MG63 (cell line): ENCODE measurements at places on chromosomes 12 and 14. TPM values are rescaled to one million over a fixed set of nuclear protein-coding genes. Genes with fewer than 3 reads are reported as not detected.

GRCh38 chr12:110906985-110907384, 13.4 kb downstream of the MYL2 start:
- DNase-seq = no peak

- no peak for DNase-seq
These were observed 65.1 kb downstream of the FBXW8 start for GRCh38 chr12:116975779-116976393.

DNA sequence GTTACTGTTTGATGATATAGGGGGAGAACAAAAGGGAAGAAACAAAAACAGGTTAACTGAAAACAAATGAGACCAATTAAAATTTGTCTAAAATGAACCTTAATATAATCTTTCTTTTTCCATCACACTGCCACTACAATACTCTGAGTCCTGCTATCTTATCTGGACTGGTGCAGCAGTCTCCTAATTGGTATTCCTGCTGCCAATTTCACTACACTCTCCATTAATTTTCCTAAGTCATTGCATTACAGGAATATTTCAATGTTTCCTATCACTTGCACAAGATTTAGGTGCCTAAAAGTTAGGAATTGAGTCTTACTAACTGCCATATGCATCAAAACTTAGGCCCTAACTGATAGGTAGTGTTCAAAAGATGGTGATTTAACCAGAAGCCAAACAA, 884.9 kb upstream of the MGAT4C start:
- no peak for DNase-seq

- DNase-seq = no peak
These were observed 108.7 kb downstream of the TTC8 start for GRCh38 chr14:88933191-88933590.

- no peak for DNase-seq
These were observed 359.0 kb downstream of the SEC23A start for GRCh38 chr14:38743966-38744584.

GRCh38 chr14:104827177-104828055, 26.5 kb downstream of the ZBTB42 start:
- no peak for DNase-seq

- no peak for DNase-seq
These were observed 205.2 kb upstream of the TMEM260 start for GRCh38 chr14:56374421-56374820.

DNA sequence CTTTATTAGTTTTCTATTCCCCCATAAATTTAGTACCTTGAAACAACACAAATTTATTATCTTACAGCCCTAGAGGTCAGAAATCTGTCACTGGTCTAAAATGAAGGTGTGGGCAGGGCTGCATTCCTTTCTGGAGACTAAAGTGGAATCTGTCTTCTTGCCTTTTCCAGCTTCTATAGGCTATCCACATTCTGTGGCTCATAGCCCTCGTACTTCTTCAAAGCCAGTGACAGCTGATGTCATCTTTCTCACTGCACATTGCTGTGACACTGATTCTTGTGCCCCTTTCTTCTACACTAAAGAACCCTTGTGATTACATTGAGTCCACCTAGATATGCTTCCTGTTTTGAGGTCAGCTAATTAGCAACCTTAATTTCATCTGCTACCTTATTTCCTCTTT, 23.2 kb upstream of the DCN start:
- DNase-seq = no peak

DNA sequence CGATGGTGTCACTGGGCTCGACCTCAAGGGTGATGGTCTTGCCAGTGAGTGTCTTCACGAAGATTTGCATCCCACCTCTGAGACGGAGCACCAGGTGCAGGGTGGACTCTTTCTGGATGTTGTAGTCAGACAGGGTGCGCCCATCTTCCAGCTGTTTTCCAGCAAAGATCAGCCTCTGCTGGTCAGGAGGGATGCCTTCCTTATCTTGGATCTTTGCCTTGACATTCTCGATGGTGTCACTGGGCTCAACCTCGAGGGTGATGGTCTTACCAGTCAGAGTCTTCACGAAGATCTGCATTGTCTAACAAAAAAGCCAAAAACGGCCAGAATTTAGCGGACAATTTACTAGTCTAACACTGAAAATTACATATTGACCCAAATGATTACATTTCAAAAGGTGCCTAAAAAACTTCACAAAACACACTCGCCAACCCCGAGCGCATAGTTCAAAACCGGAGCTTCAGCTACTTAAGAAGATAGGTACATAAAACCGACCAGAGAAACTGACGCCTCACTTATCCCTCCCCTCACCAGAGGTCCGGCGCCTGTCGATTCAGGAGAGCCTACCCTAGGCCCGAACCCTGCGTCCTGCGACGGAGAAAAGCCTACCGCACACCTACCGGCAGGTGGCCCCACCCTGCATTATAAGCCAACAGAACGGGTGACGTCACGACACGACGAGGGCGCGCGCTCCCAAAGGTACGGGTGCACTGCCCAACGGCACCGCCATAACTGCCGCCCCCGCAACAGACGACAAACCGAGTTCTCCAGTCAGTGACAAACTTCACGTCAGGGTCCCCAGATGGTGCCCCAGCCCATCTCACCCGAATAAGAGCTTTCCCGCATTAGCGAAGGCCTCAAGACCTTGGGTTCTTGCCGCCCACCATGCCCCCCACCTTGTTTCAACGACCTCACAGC, 717 bp downstream of the UBC start:
- peak; percentile 80 for DNase-seq

- DNase-seq = no peak
These were observed 12.8 kb upstream of the ATP2B1 start for GRCh38 chr12:89721291-89721987.

DNA sequence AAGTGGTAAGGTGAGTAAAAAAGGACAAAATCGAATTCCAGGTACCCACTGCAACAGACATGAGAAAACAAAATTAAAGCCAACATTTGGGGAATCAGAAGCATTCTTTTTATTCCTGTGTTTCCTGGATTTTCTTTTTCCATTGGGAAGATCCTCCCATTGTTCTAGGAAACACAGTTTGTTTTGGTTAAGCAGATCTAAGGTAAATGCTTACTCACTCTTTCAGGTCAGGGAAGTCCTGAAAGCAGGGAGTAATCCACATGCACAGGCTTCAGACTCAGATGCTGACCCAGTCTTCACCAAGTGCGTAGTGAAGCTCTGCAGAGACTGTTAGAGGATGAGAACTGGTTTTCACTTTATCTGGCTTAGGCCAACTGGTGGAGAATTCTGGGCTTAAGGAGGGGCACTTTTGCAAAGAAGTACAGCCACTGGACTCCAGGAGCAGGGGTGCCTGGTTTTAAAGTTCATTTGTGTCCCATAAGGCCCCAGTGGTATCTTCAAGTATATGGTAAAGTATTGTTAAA, 57.7 kb downstream of the RPAP3 start:
- DNase-seq = no peak

DNA sequence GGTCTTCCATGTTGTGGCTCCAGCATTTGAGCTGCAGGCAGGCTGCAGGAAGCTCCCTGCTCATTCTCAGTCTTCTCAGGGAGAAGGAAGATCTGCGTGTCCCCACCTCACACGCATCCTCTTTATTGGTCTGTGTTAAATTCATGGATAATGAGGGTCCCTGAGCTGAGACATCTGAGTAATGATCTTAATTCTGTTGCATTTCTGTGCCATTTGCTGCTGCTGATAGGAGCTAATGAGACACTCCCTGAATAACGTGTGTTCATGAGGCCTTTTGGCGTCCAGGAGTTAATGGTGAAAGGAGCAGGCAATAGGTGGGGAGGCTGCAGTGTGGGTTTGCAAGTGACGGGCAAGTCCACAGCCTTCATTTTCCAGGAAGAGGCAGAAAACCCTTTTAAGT, 46.6 kb upstream of the OAS1 start:
- DNase-seq = no peak

TGFB3 gene
- 0.56 and 7.4 TPM in 2 replicates for total RNA-seq

TSHR gene
- total RNA-seq = 0.20 TPM in 1 of 2 replicates, not detected in the other

CD27 gene
- not detected in 2 replicates for total RNA-seq

LALBA gene
- total RNA-seq = not detected in 2 replicates

HOXC13 gene
- total RNA-seq = 1.7 and 5.1 TPM in 2 replicates
